SJSA1 (cell line): ENCODE measurements at places on chromosomes 1 and 21. TPM values are rescaled to one million over a fixed set of nuclear protein-coding genes. Genes with fewer than 3 reads are reported as not detected.

DNA sequence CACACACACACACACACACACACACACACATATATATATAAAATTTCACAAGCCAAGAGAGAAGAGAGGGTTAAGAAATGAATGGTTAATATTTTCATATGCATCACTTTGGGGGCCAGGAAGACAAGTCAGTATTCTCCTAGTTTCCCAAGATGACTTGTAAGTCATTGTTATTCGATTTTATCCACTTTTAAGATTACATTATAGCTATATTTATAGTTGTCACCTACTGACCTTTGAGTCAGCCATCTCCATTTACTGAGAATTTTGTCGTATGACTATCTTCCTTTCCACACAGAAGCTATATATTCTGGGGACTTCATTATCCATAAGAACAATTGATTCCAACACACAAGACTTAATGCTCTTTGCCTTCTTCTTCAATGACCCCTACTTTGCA, 8.9 kb downstream of the LYST start:
- H3K4me3 ChIP-seq: no peak overlapping the region
- DNase-seq: no peak
- H3K4me1 ChIP-seq: peaks cover 6% of the 10 kb centered on the region
- no peaks in the 10 kb centered on the region for H3K36me3 ChIP-seq

The PLA2G2D gene
- total RNA-seq: not detected in 2 replicates

The PRAMEF1 gene
- not detected in 2 replicates for total RNA-seq

The OR2T2 gene
- not detected in 2 replicates for total RNA-seq
